NCI-H2029 (cell line): ENCODE measurements at places on chromosomes 4 and X.

GRCh38 chr4:100889401-100889800, 371.6 kb upstream of the EMCN start:
- no peak for DNase-seq

DNA sequence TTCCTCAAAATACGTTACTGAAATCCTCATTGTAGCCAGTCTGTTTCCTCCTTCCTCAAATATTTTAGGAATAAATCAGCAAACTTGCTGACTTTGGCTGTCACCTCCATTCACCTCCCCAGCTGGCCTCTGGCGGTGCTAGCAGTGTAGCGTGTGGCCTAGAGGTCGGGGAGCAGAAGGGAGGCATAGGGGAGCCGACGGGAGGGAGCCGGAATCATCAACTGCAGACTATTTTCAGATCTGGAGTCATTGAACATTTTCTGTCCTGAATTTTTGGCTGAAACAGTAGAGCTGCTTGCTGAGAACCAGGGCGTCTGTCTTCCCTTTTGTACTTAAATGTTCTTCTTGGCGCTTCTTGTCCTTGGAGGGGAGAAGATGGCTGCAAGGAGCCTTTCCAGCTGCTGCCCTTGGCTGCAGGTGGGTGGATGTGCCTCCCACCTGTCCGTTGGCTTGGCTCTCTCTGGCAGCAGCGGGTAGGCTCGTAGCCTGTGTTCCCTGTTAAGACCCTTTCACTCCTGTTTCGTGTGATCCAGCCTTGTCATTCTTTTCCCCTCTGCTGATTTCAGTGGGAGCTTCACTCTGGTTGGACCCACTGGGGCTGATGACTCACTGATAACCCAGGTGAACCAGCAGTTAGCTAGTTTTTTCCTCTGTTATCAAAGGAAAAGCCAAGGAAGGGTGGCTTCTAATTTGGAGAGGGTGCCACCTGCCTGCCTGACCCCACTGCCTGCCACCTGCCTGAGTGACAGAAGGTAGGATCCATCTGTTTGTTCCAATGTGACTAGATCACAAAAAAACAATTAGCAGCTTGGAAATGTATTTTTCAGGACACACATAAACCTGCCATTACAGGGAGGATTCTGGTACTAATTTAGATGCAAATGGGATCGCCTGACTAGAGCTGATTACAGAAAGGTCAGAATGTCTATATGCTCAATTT, 135.9 kb downstream of the GATB start:
- no peak for DNase-seq

- DNase-seq = no peak
Measured at GRCh38 chr4:133154725-133155124, 5.6 kb downstream of the PCDH10 start.

- peak; percentile 10 for DNase-seq
Measured at GRCh38 chr4:189092581-189092980, 848.1 kb upstream of the FRG1 start.
